ENCODE measurements at places on chromosomes 3 and 15.

GRCh38 chr15:99098426-99098825 is 6.5 kb upstream of the SYNM start:
- no peak for DNase-seq

GRCh38 chr15:65818927-65819562 is 27.0 kb upstream of the DENND4A start:
- no peak for DNase-seq

GRCh38 chr3:72492240-72492639 is 356.0 kb downstream of the SHQ1 start:
- no peak for DNase-seq

GRCh38 chr3:181629029-181629428 is 82.7 kb upstream of the SOX2 start:
- DNase-seq: no peak

DNA sequence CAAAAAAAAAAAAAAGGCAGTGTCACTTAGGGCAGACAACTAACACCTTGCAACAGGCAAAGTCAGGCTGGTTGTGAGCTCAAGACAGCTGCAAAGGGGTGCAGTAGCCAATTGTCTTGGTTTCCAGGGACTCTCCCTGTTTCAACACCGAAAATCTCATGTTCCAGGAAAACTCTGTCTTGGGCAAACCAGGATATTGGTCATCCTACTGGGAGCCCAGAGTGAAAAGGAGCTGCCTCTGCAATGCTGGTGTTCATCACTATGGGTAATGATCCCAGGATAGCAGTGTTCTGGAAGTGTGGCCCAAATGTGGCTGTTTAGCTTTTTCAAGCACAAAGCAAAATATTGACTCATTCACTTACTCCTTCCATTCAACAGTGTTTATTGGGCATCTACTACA is 82.6 kb downstream of the ARHGAP31 start:
- no peak for DNase-seq

DNA sequence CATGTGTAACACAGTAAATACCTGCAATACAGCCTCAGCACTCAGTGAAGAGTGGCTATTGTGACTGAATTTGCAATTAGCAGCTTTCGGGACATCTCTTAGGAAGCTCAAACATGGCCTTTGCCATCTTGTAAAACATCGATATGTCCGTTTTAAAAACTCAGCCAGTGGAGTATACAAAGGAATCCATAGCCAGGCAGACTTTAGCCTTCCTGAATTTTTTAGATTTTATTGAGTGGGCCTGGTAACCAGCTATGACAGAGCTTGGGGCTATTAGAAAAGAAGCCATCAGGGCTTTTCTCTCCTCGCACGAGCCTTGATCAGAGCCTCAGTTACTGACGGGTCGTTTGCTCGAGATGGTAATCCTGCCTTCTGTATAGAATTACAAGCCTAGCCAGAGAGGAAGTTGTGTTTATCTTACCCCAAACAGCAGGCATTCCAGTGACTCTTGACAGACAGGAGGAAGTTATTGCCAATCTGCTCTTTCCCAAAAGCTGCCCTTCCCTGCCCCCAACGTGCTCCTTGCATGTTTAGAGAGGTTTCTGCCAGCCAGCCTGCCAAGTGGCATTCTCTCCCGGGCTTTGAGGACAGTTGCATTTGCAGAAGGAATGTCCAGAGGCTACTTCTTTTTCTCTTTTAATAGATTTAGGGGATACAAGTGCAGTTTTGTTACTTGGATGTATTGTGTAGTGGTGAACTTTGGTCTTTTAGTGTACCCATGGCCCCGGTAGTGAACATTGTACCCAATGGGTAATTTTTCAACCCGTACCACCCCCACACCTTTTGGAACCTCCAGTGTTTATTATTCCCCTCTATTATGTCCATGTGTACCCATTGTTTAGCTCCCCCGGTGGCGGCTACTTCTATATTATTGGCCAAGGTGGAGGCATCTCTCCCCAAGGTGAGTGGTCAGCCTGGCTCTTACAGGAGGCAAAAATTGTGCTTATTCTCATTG is 40.6 kb downstream of the ITPR1 start:
- DNase-seq: no peak

GRCh38 chr15:38024293-38025091 is 90.1 kb downstream of the TMCO5A start:
- no peak for DNase-seq

GRCh38 chr3:156207802-156208685 is 87.7 kb downstream of the KCNAB1 start:
- DNase-seq: no peak

- no peak for DNase-seq
These were observed 31.3 kb upstream of the EBLN2 start for GRCh38 chr3:73030073-73030597.

DNA sequence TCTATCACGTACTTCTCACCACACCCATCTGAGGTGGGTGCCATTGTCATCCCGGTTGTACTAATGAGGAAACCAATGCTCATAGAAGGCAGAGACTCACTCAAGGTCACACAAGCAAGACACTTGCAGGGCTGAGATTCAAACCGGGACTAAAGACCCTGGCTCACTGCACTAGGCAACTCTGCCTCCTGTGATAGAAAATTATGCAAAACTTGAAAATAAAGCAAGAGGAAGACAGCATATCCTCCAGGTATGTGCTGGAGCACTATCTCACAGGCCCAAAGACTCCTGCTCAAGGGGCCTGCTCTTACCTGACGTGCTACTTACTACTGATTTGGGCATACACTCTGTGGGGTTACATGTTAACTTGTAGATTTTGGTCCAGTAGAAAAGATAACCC is 25.6 kb downstream of the ANXA2 start:
- DNase-seq: no peak

- DNase-seq: no peak
These were observed 51.5 kb downstream of the MYL3 start for GRCh38 chr3:46811615-46812236.

GRCh38 chr15:31474059-31474868 is 147.6 kb downstream of the KLF13 start:
- DNase-seq: peak; percentile 7

DNA sequence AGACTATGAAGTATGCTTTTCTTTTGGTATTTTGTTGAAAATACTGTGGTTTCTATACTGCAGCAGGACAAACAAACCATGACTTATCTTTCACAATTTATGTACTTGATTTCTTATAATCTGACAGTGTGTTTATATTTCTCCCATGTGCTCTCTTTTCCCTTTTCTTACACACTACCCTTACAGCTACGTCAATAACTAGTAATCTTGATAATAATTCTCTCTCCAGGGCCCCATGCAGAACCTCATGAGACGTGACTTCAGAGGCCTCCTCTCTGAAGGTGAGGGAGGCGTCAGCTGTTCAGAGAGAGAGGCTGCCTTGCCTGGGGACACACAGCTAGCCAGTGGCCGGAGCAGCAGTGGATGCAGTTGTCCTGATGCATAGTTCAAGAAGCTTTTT is 35.9 kb downstream of the KY start:
- DNase-seq: no peak

DNA sequence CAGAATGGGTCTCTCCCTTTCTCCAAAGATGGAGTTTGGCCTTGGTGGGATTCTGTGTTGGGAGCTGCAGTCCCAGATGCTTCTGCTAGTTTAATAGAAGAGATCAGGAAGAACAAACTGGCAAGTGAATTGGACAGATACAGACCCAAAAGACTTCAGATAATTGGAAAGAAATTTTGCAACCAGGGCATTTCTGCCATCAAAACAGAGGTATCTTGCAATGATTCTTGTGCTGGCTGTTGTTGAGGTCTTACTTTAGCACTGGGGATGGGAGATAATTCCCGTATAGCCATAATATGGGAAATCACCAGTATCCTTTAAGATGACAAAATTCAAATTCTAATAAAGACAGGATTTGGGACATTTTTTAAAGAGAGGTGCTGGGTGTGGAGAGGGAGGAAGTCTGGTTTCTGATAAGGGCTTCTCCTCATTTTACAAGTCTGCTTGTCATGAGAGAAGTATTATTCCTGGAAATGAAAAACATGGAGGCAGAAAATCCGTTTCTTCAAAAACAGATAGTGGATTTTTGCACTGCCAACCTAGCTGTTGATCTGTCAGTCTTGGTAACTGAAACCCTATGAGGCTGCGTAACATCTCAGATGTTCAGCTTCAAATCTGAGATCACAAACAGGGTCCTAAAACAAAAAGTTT is 40.1 kb downstream of the FNDC3B start:
- no peak for DNase-seq

DNA sequence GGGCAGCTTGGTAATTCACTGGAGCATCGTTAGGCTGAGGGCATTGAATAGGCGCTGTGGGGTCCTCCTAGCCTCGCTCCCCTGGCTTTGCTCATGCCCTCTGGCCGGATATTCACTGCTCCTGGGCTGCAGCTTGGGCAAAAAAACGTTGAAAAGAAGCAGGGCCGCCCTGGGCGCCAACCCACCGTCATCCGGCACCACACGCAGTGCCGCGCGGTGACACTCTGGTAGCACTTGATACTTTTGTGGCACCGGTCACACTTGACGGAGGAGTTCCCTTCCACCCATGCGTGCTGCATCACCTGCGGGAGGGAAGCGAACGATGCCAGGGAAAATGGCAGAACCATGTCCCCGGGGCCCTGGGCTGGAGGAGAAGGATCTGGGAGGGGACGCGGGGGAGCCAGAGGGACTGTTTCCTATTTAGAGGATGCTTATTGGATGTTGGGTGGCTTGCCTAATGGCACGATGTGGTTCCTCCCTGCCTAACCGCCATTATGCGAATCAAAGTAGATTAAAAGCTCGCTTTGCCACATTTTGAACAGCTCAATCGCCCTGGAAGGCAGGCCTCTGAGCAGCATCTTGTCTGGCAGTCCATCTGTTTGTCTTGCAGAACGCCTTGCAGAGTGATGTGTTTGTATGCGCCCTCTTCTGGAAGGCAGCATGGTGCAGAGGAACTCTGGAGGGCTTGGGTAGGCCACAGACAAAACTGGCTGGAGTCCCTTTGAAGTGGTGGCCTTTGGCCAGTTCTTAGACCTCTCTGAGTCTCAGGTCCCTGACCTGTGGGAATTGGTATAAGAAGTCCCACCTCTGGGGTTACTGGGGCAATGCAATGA is 93.2 kb downstream of the DGKG start:
- no peak for DNase-seq

GRCh38 chr15:65044724-65045481 is at the start of gene SLC51B:
Gene SLC51B, plus strand, starts transcription at chr15:65045387. Its CDS starts 4,618 bp downstream, at chr15:65050005.
- DNase-seq: no peak

DNA sequence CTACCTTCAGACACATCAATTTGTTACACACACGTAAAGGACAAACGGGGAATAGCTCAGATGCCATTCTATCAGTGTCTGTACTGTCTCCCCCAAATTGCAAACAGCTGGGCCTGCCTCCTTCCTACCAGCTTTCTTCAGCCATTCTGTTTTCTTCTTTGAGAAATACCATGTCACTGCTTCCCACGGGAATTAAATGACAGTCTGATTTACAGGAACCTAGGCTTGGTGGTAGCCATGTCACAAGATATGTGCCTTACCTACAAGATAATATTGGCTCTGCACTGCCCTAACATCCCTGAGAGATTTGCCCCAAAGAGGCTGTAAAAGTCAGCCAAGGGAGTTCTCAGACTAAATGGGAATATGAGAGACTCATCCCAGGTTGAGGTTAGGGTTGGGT is 308.3 kb downstream of the LRTM1 start:
- no peak for DNase-seq

DNA sequence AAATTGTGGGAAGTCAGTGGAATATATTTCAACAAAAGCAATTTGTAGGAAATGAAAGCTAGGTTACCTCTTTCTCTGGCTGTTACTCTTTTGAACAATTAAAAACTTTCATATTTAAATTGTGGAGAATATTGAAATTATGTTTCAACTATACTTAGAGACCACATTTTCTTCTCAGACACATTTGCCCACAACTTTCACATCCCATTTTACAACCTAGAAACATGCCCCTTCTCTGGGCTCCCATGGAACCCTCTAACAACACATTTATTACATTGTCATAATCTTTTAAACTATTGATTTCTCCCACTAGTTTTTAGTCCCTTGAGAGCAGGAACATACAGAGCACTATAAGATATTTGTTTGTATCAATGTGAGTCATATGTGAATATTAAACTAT is 211.7 kb upstream of the TTC14 start:
- no peak for DNase-seq

DNA sequence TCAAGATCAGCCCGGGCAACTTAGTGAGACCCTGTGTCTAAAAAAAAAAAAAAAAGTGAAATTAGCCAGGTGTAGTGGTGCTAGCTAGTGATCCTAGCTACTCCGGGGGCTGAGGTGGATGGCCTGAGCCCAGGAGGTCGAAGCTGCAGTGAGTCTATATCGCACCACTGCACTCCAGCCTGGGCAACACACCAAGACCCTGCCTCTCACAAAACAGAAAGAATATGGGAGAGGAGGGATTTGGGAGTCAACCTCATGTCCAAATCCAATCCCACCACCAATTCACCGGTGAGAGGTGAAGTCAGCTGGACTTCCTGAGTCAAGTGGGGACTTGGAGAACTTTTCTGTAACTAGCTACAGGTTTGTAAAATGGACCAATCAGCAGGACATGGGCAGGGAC is 80.5 kb upstream of the MFGE8 start:
- DNase-seq: no peak

DNA sequence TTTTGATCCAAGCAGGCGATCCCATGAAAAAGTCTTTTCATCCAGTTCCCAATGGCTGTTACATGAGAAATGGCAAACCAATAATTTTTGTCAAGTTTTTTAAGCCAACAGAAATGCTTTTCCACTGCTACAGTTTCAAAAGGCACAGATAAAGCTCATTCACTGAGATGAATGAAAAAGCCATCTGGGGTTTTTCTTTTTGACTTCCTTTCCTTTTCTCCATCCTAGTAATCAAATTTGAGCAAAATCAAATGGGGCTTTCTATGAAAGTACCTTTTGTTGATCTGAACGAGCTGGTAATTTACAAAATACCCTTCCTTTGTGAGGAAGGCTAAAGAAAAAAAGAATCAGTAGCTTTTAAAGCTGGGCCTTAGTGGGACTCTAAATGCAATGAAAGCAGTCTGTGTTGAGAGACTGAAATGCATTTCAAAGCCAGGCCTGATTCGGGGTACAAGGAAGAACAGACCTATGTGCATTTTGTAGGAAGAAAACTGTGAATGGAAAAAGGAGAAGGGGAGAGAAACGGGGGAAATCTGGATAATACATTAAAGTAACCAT is 185.2 kb upstream of the DNAJC19 start:
- no peak for DNase-seq

- DNase-seq: no peak
These were observed 89.4 kb upstream of the C3orf80 start for GRCh38 chr3:160135851-160136250.

DNA sequence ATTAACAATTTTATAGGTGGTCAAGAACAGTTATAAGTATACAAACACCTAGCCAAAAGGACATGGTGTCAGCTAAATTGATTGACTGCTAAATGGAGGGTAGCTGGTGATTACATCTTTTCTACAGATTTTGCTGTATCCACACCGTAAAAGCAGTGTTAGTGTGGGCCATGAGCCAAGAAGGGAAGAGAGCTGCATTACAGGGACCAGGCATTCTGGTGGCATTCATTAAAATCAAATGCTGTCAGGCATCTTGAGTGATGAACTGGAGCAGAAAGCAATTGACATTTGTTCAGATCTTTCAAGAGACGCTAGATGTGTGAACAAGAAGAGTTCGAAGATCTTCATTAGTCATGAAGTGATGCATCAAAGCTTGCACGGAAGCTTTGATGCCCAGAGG is 177.9 kb downstream of the ARPP21 start:
- no peak for DNase-seq

All from activated CD4-positive, alpha-beta T cell treated with anti-CD3 and anti-CD28 coated beads for 1 hour (primary cell).